ENCODE measurements at places on chromosomes 6 and 20. TPM values are rescaled to one million over a fixed set of nuclear protein-coding genes. Genes with fewer than 3 reads are reported as not detected.

NFATC2 gene
- 5.0 TPM for total RNA-seq

DNA sequence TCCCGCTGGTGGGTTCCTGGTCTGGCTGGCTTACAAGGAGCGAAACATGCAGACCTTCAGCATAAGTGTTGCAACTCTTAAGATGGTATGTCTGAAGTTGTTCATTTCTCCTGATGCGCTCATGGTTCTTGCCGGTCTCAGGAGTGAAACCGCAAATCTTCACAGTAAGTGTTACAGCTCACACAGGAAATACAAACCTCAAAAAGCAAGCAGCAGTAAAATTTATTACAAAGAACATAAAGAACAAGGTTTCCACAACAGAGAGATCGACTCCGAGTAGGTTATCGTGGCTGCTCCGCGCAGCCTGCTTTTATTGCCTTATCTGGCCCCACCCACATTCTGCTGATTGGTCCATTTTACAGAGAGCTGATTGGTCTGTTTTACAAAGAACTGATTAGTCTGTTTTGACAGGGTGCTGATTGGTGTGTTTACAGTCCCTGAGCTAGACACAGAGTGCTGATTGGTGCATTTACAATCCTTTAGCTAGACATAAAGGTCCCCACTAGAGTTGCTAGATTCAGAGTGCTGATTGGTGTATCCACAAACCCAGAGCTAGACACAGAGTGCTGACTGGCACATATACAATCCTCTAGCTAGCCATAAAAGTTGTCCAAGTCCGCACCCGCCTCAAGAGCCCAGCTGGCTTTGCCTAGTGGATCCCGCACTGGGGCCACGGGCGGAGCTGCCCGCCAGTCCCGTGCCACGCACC lies 39.2 kb downstream of the TRIM27 start:
- no peak overlapping the region for H3K27ac ChIP-seq
- no peak for DNase-seq
- H3K36me3 ChIP-seq, result no peaks in the 10 kb centered on the region
- H3K4me3 ChIP-seq, result no peak overlapping the region
- peaks cover 4% of the 10 kb centered on the region for H3K4me1 ChIP-seq

DNA sequence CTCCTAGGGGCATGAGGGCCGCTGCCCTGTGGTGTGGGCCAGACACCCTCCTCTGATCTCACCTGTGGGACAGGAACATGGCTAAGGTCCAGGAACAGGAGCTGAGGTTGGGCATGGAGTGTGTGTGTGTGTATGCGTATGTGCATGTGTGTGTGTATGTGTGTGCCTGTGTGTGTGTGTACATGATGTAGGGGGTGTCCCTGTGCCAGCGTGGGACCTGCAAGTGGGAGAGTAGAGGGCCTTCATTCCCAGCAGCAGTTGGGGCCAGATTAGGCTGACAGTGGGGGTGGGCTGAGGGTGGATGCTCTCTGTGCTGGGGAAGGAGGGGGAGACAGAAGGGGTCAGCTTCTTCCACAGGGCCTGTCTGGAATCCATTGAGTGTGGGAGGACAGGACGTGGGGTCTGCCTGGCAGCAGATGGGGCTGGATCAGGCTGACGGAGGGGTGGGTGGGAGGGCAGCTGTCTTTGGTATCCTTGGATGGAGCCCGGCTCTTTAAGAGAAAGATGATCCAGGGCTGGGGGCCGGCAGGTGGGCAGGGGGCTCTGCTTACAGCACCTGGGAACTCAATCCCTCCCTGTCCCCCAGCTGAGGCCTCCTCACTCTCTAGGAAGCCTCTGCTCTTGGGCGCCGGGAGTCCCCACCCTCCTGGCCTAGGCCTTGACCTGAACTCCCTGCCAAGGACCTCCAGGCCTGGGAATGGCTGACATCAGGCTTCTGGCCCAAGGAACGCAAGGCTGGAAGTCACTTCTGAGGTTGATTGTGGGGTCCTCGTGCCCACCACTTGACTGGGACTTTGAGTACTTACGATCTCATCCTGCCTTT lies 44.0 kb downstream of the SPDEF start:
- no peaks in the 10 kb centered on the region for H3K36me3 ChIP-seq
- DNase-seq, result no peak
- H3K27me3 ChIP-seq, result no peaks in the 10 kb centered on the region
- no peak overlapping the region for H3K27ac ChIP-seq
- H3K4me1 ChIP-seq, result no peaks in the 10 kb centered on the region

- no peak overlapping the region for H3K4me3 ChIP-seq
- H3K36me3 ChIP-seq, result no peaks in the 10 kb centered on the region
- DNase-seq, result no peak
- peaks cover 4% of the 10 kb centered on the region for H3K4me1 ChIP-seq
These were observed 20.4 kb downstream of the UTRN start for GRCh38 chr6:144305567-144305966.

DNA sequence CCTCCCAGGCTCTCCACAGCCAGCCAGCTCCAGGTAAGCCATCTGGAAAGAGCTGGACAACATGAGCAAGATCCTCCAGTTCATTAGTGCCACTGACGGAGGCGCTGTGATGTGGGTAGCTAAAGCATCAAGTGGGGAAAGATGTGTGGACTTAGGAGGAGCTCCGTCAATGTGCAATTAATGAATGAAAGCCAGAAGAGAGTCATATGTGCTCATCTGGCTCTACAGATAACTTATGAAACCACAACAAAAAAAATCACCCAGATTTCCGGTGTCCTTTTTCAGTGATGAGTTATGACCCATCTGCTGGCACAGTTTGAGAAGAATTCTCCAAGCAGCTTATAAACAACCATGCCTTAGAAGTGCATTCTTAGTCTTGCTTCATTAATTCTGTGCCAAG lies 311.7 kb upstream of the PLCB4 start:
- no peak overlapping the region for H3K27ac ChIP-seq
- peaks cover 15% of the 10 kb centered on the region for H3K4me1 ChIP-seq
- no peak overlapping the region for H3K4me3 ChIP-seq
- H3K36me3 ChIP-seq, result no peaks in the 10 kb centered on the region
- DNase-seq, result no peak

GRCh38 chr6:33114406-33114805 lies 38.6 kb downstream of the HLA-DPB1 start:
- H3K27ac ChIP-seq, result no peak overlapping the region
- peaks cover 20% of the 10 kb centered on the region for H3K27me3 ChIP-seq
- H3K36me3 ChIP-seq, result no peaks in the 10 kb centered on the region
- no peaks in the 10 kb centered on the region for H3K4me1 ChIP-seq
- no peak overlapping the region for H3K4me3 ChIP-seq

DNA sequence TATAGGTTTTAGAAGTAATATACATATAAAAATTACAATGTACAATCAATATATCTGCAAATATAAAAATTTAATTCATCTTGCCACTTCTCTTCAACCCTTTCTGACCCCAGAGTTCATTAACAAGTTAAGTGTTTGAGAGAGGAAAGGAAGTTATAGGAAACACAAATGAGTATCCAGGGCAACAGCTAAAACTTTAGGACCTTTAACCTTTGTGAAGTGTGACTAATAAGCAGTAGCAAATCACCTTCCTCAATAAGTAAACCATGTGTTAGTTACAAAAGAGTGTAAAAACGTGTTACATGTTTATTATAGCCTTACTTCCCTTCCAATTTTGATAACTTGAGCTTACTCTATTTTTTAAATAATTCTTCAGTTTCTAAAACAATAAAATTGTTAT lies 73.4 kb upstream of the SIM1 start:
- no peak for DNase-seq
- H3K36me3 ChIP-seq, result no peaks in the 10 kb centered on the region
- no peaks in the 10 kb centered on the region for H3K27me3 ChIP-seq
- H3K4me3 ChIP-seq, result no peak overlapping the region
- H3K27ac ChIP-seq, result no peak overlapping the region

GRCh38 chr6:144148886-144149285 lies 1.4 kb upstream of the STX11 start:
- DNase-seq, result no peak
- H3K27me3 ChIP-seq, result no peaks in the 10 kb centered on the region
- no peaks in the 10 kb centered on the region for H3K36me3 ChIP-seq
- H3K27ac ChIP-seq, result no peak overlapping the region
- no peak overlapping the region for H3K4me3 ChIP-seq

DNA sequence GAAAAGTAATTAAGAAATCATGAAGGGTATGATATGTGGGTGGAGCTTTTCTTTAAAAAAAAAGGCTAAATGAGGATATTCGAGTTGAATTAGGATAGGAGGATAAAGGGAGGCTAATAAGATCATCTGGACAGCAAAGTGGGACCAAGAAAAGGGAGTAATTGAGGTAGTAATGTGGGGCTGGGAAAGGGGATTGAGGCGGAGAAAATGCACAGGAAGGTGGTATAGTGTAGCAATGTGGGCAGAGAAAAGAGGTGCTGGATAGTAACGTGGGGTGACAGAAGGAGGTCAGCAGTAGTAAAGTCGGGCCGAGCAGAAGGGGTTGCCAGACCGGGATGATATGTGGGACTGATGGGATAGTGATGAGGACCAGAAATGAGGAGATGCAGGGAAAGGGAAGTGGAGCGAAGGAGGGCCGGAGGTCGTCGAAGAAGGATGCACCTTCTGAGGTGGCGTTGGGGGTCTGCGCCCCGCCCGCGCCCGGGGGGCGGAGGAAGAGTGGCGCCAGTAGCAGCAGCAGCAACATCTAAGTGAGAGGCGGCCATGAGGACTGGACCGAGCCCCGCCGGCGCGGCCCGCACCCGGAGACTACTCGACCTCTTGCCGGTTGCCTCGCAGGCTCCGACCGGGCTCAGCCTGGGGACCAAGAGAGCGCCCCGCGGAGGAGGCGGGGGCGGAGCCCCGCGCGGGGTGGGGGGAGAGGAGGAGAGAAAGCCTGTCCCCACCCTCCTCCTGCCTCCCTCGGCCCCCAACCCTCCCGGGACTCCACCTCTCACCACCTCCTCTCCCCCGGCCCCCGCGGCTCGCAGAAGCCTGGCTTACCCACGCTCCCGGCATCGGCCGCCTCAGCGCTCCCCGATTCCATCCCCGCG lies 887 bp downstream of the GABBR1 start:
- H3K4me3 ChIP-seq, result peak overlapping the region; percentile 60
- H3K27ac ChIP-seq, result peak overlapping the region; percentile 60
- H3K36me3 ChIP-seq, result 0 out of 2 replicates have a peak, but pooled peaks cover 2% of the 10 kb centered on the region

DNA sequence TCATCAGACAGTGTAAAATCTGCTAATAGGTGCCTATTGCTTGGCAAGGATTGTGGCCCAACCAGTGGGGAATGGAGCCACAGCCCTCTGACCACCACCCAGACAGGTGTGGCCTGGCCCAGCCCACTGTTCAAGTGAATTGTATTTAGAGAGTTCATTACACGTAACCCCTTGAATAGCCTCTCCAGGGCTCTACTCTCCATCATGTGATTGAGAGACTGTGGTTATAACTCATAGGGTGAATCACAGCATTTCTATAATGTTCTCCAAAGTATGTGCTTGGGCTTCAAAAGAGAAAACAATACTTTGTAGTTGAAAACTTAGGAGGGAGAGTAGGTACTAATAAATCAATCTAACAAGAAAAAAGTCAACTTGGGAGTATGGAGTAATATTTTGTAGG lies 38.4 kb downstream of the ALDH8A1 start:
- no peak overlapping the region for H3K27ac ChIP-seq
- peaks cover 30% of the 10 kb centered on the region for H3K4me1 ChIP-seq
- no peak for DNase-seq
- H3K27me3 ChIP-seq, result no peaks in the 10 kb centered on the region
- H3K36me3 ChIP-seq, result no peaks in the 10 kb centered on the region
- H3K4me3 ChIP-seq, result no peak overlapping the region

DNA sequence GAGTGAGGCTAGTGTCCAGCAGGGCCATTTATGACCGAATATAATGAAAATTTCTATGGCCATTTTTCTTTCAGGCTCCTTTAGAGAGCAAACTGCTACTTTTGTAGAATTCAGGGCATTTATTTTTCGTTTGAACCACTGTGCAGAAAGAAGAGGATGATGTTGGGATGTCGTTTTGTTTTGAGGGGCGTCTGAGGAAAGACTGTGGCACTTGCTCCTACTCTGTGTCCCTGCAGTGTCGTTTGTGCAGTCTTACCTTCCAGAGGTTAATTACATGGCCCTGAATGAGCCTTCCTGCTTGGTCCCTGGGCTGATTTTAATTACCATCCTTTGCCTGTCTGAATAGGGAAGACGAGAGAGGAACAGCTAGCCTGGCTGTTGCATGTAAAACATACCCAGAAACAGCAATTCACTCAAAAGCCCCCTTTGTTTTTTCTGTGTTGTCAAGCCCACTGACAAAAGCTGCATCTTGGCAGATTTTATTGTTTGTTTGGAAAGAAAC lies 65.3 kb downstream of the CTNNBL1 start:
- H3K27me3 ChIP-seq, result no peaks in the 10 kb centered on the region
- DNase-seq, result no peak
- H3K27ac ChIP-seq, result no peak overlapping the region
- no peak overlapping the region for H3K4me3 ChIP-seq
- H3K4me1 ChIP-seq, result no peaks in the 10 kb centered on the region
